Calu3 (cell line): ENCODE measurements at places on chromosomes 5 and 9.

GRCh38 chr9:86978413-86978812 is 31.1 kb upstream of the GAS1 start:
- DNase-seq, result no peak

DNA sequence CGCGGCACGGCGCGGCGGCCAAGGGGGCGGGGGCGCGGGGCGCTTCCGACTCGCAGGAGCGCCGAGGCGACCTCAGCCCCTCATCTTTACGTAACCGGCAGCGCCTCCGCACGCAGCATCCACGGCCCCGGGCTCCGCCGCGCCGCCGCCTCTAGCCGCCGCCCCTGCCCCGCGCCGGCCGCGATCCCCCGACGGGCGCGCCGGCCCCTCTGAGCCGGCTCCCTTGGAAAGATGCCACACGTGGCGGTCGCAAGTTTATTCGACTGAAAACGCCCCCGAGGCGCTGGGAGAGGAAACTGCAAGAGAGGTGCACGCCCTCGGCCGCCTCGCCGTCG is 1.0 kb downstream of the KLF9 start:
- no peak for DNase-seq

GRCh38 chr5:90381213-90381929 is 28.2 kb downstream of the CETN3 start:
- peak; percentile 27 for DNase-seq

GRCh38 chr9:123248630-123249029 is 19.8 kb downstream of the STRBP start:
- no peak for DNase-seq

GRCh38 chr9:72931437-72931836 is 21.4 kb downstream of the ALDH1A1 start:
- no peak for DNase-seq

- no peak for DNase-seq
These were observed 238.2 kb downstream of the GLIS3 start for GRCh38 chr9:4061717-4062116.

DNA sequence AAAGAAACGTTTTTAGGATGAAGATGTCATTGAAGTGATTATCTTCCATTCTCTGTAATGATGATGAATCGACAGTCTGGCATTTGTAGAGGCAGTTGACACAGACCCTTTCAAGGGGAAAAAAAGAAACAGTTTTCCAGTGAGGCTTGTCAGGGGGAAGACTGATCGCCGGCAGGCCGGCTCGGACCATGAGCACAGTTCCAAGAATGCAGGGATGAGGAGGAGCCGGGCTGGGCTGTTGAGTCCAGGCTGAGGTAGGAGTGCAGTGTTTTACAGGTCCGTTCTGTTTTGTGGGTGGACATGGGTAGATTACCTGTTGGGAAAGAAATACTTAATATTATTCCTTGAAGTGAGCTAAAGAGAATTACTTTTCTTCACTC is 194.6 kb downstream of the AOPEP start:
- no peak for DNase-seq

DNA sequence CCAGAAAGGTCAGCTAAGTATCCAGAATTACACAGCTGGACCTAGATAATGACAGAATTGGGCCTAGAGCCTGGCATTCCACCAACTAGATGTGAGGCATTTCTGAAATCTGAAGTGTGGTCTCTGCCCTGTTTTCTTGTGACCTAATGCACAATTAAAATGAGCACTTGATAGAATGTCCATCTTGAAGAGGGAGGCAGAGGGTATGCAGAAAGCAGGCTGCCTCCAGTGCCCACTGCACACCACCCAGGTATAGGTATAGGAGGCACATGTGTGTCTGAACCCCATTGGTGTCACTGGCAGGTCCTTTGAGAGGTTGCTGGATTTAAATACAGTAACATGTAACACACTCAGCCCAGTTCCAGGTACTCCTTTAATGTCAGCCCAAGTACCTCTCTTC is 2.4 kb downstream of the MTAP start:
- no peak for DNase-seq

DNA sequence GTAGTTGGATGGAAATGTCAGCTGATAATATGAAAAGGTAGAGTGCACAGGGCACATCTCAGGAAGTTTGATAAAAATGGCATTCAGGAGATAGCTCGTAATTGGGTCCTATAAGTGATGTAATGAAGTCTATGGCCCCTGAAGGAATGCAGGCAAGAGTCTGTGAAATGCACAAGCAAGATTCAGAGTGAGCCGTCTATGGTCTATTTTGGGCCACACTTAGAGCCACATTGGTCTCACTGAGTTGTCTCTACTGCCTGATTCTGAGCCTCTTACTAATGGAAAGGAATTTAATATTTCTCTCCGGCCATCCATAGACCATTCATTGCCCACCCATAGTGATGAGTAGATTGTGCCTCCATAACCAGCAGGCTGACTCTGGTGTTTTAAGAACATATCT is 111.3 kb upstream of the KCNN2 start:
- DNase-seq, result no peak

DNA sequence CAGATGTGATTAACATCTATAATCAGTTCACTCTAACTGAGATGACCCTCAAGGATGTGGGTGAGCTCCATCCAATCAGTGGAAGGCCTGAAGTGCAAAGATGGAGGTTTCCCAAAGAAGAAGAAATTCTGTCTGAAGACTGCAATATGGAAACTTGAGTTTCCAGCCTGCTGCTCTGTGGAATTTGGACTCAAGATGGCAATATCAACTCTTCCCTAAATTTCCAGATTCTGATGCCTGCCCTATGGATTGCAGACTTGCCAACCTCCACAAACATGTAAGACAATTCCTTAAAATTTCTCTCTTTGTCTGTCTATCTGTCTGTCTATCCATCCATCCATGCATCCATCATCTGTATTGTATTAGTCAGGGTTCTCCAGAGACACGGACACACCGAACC is 85.9 kb downstream of the ICE1 start:
- no peak for DNase-seq

DNA sequence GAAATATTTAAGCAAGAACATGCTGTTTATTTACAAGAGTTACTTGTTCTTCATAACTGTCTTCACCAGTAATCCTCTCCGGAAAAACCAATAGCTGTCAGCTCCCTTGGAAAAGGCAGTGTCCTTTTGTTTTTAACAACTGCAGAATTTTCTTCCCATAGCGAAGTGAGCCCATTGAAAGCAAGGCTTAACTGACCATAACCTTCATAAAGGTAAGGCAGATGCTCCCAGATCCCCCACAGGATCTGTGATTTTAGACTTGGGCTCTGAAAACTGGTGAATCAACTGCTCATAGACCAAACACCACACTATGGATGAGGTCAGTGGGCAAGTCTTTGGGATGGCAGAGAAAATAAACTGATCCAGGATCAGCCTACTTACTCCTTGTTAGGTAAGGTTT is 155.0 kb downstream of the GLIS3 start:
- no peak for DNase-seq

GRCh38 chr9:130051855-130052254 is 1.9 kb upstream of the GPR107 start:
- no peak for DNase-seq
